Activated B cell treated with CpG ODN at 0.5 μM for 24 hours (primary cell): ENCODE measurements at places on chromosomes 11 and 22.

DNA sequence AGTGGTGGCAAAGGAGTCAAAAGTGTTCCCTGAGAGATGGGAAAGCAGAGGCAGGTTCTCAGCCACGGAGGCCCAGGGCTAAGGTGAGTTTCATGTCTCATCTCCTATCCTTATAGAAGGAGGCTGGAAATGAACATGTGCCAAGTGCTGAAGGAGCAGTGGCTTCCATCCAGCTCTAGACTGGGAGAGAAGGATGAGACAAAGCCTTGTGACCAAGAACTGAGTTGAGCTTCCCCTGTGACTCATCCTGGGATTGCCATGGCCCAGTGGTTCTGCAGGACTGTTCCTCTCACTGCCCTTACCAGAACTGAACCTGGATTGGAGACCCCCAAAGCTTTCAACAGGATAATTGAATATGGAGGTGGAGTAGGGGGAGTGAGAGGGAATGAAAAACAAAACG is 16.7 kb upstream of the OR9Q1 start:
- no peaks in the 10 kb centered on the region for H3K36me3 ChIP-seq
- H3K4me3 ChIP-seq, result no peak overlapping the region
- no peak overlapping the region for H3K27ac ChIP-seq
- no peaks in the 10 kb centered on the region for H3K4me1 ChIP-seq
- H3K27me3 ChIP-seq, result peaks cover 18% of the 10 kb centered on the region

- H3K4me3 ChIP-seq, result no peak overlapping the region
- peaks cover 16% of the 10 kb centered on the region for H3K27me3 ChIP-seq
Observed at GRCh38 chr11:119711476-119711875, 17.5 kb downstream of the NECTIN1 start.

GRCh38 chr11:121437018-121437685 is 15.0 kb upstream of the SORL1 start:
- no peak overlapping the region for H3K4me3 ChIP-seq
- peaks cover 33% of the 10 kb centered on the region for H3K4me1 ChIP-seq
- no peak for DNase-seq
- H3K27ac ChIP-seq, result no peak overlapping the region
- H3K27me3 ChIP-seq, result no peaks in the 10 kb centered on the region

DNA sequence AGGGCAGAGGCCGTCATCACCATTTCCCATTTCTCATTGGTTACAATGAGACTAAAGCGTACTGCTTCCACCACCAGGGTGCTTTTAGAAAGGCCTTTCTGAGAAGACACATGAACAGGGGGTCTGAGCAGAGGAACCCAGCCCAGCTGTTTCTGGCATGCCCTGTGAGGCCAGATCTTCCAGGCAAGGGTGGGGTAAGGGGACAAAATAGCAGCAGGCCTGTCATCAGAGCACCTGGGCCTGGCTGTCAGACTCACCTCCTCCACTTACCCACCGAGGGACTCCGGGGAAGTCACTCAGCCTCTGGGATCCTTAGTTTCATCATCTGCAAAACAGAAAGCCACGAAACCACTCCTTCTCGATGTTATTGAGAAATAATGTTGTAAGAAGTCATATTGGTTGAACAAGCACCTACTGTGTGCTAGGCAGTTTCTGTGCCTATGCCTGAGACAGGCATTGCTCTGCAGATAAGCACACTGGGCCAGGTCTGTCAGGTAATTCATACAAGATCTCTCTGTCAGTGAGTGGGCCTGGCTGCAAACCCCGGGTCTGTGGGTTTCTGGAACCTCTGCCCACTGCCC is 8.8 kb upstream of the WNT11 start:
- no peak for DNase-seq
- no peaks in the 10 kb centered on the region for H3K36me3 ChIP-seq
- no peak overlapping the region for H3K27ac ChIP-seq
- no peak overlapping the region for H3K4me3 ChIP-seq

GRCh38 chr11:62610814-62611704 is 1.5 kb downstream of the EML3 start:
- peaks cover 49% of the 10 kb centered on the region for H3K36me3 ChIP-seq
- H3K27ac ChIP-seq, result peak overlapping the region; percentile 95
- H3K4me1 ChIP-seq, result peaks cover 31% of the 10 kb centered on the region
- peak overlapping the region; percentile 93 for H3K4me3 ChIP-seq

- H3K27me3 ChIP-seq, result no peaks in the 10 kb centered on the region
- no peak for DNase-seq
- no peak overlapping the region for H3K27ac ChIP-seq
- H3K36me3 ChIP-seq, result no peaks in the 10 kb centered on the region
- peaks cover 8% of the 10 kb centered on the region for H3K4me1 ChIP-seq
Observed at GRCh38 chr11:128351168-128351567, 236.2 kb downstream of the ETS1 start.

- no peaks in the 10 kb centered on the region for H3K36me3 ChIP-seq
- no peak overlapping the region for H3K27ac ChIP-seq
- H3K27me3 ChIP-seq, result no peaks in the 10 kb centered on the region
- H3K4me1 ChIP-seq, result peaks cover 5% of the 10 kb centered on the region
- no peak for DNase-seq
- H3K4me3 ChIP-seq, result no peak overlapping the region
Observed at GRCh38 chr11:59544869-59545178, 33.5 kb downstream of the OR4D9 start.

GRCh38 chr11:60970369-60970774 is 1.1 kb upstream of the CD6 start:
- H3K4me3 ChIP-seq, result no peak overlapping the region
- no peaks in the 10 kb centered on the region for H3K36me3 ChIP-seq
- peak; percentile 68 for DNase-seq
- H3K27me3 ChIP-seq, result no peaks in the 10 kb centered on the region

DNA sequence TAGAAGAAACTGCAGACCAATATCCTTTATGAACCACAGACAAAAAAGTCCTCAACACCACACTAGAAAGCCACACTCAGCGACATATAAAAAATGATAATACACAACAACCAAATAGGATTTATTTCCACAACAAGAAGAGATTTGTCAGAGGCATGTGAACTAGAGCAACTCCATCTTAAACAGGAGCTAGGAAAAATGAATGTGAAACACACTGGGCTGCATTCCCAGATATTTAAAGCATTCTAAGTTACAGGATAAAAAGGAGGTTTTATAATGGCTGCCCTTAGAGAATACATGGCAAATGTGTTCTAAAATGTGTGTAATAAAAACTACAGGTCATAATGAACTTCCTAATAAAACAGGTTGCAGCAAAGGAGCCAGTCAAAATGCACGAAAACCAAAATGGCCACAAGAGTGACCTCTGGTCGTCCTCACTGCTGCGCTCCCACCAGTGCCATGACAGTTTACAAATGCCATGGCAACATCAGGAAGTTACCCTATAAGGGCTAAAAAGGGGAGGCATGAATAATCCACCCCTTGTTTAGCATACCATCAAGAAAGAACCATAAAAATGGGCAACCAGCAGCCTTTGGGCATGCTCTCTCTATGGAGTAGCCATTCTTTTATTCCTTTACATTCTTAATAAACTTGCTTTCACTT is 21.8 kb downstream of the XKR3 start:
- no peaks in the 10 kb centered on the region for H3K27me3 ChIP-seq
- no peak overlapping the region for H3K27ac ChIP-seq
- DNase-seq, result no peak
- no peaks in the 10 kb centered on the region for H3K36me3 ChIP-seq

- no peak overlapping the region for H3K4me3 ChIP-seq
- no peaks in the 10 kb centered on the region for H3K4me1 ChIP-seq
- H3K36me3 ChIP-seq, result no peaks in the 10 kb centered on the region
- DNase-seq, result no peak
- H3K27ac ChIP-seq, result no peak overlapping the region
Observed at GRCh38 chr22:45452565-45453379, 39.3 kb downstream of the RIBC2 start.

DNA sequence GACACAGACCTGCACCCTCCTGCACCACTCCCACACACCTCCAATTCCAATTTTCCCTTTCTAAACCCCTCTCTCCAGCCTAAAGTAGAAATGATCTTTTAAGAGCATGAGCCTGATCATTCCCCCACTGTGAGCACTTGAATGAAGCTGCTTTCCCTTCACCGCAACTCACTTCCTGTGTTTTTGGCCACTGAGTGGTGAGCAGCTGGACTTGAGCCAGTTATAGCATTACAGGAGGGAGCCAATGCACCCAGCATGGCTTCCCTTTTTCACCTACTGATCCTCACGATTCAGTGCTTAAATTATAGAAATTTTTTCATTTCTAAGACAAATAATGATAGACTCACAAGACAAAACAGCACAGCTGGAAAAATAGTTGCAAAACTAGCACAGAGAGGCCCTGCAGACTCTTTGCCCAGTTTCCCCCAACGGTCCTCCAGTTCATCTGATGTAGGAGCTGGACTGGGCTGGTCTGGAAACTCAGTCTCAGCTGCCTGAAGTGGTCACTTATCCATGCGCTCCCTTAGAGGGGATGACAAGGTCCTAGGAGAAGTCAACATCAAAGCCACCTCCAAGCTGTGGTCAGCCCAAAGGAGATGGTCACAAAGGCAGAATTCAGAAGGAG is 9.7 kb upstream of the APOL4 start:
- no peak overlapping the region for H3K27ac ChIP-seq
- no peaks in the 10 kb centered on the region for H3K36me3 ChIP-seq
- no peak overlapping the region for H3K4me3 ChIP-seq
- peaks cover 3% of the 10 kb centered on the region for H3K27me3 ChIP-seq

DNA sequence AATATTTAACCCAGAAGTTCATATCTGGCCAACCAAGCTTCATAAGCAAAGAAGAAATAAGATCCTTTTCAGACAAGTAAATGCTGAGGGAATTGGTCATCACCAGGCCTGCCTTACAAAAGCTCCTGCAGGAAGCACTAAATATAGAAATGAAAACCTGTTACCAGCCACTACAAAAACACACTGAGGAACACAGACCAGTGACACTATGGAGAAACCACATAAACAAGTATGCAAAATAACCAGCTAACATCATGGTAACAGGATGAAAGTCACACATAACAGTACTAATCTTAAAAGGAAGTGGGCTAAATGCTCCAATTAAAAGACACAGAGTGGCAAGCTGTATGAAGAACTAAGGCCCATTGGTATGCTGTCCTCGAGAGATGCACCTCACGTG is 311.4 kb downstream of the DYNC2H1 start:
- no peaks in the 10 kb centered on the region for H3K4me1 ChIP-seq
- H3K36me3 ChIP-seq, result no peaks in the 10 kb centered on the region
- H3K27ac ChIP-seq, result no peak overlapping the region
- H3K27me3 ChIP-seq, result no peaks in the 10 kb centered on the region
- no peak overlapping the region for H3K4me3 ChIP-seq
- DNase-seq, result no peak

DNA sequence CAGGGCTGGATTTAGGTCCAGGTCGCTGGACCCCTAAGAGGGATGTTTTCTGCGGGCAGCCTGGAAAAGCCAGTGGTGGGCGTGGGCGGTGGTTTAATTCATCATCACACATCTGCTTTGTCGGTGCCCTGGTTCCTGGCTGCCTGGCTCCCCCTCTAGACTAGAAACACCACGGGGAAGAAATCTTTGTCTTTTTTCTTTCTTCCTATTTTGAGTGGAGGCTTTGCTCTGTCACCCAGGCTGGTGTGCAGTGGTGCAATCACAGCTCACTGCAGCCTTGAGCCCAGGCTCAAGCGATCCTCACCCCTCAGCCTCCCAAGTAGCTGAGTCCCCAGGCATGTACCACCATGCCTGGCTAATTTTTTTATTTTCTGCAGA is 86.6 kb upstream of the LINC01488 start:
- H3K27me3 ChIP-seq, result peaks cover 5% of the 10 kb centered on the region
- no peak for DNase-seq
- H3K4me1 ChIP-seq, result no peaks in the 10 kb centered on the region
- H3K4me3 ChIP-seq, result no peak overlapping the region

- no peak for DNase-seq
- no peaks in the 10 kb centered on the region for H3K36me3 ChIP-seq
- peak overlapping the region; percentile 91 for H3K27ac ChIP-seq
- H3K27me3 ChIP-seq, result no peaks in the 10 kb centered on the region
- H3K4me1 ChIP-seq, result peaks cover 84% of the 10 kb centered on the region
Observed at GRCh38 chr11:47863189-47863897, 15.2 kb upstream of the NUP160 start.

DNA sequence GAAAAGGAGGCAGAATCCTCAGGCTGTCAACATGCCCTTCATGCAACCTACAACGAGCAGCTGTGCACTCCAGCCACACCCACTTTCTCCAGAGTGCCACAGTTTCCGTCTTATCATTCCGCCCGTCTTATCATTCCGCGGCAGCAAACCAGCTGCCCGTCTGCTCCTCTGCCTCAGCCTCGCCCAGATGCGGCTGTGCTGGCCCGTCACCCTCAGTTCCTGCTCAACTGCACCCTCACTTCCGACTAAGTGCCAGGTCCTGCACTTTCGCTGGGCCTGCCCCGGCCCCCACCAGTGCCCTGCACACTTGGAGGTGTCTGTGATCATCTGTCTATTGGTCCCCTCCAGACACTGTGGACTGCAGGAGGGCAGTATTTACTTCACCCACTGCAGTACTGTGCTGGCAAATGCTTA is 43.7 kb downstream of the MICAL3 start:
- peaks cover 20% of the 10 kb centered on the region for H3K36me3 ChIP-seq
- no peaks in the 10 kb centered on the region for H3K27me3 ChIP-seq
- peak overlapping the region; percentile 76 for H3K27ac ChIP-seq

- H3K27ac ChIP-seq, result no peak overlapping the region
- DNase-seq, result no peak
- H3K4me1 ChIP-seq, result no peaks in the 10 kb centered on the region
- peaks cover 13% of the 10 kb centered on the region for H3K27me3 ChIP-seq
- H3K36me3 ChIP-seq, result no peaks in the 10 kb centered on the region
- H3K4me3 ChIP-seq, result no peak overlapping the region
Observed at GRCh38 chr11:112570333-112570732, 309.7 kb upstream of the PLET1 start.

DNA sequence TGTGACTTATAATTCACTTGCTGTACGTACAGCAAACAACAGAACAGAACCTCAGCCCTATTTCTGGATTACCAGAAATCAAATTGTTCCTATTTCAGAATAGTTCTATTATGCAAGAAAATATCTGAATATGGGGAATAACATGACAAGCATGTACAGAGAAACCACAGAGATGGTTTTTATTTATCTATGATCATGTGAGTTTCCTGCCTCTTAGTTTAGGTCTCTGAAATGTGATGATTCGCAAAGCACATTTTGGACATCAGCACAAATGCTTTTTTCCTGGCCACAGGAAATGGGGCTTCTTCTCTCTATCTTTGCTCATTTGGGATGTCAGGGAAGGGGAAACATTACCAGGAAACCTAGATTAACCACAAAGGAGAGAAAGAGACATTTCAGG is 266.7 kb upstream of the CTSC start:
- no peak overlapping the region for H3K4me3 ChIP-seq
- no peaks in the 10 kb centered on the region for H3K27me3 ChIP-seq
- no peaks in the 10 kb centered on the region for H3K36me3 ChIP-seq
- H3K27ac ChIP-seq, result no peak overlapping the region
- no peak for DNase-seq

GRCh38 chr11:19525276-19525675 is 187.4 kb upstream of the NAV2 start:
- no peak for DNase-seq
- no peak overlapping the region for H3K4me3 ChIP-seq
- H3K4me1 ChIP-seq, result no peaks in the 10 kb centered on the region

- no peak overlapping the region for H3K4me3 ChIP-seq
- peaks cover 72% of the 10 kb centered on the region for H3K36me3 ChIP-seq
- DNase-seq, result no peak
- no peak overlapping the region for H3K27ac ChIP-seq
Observed at GRCh38 chr22:24037851-24038765, 27.0 kb downstream of the CABIN1 start.
